Placental pericyte (primary cell): ENCODE measurements at places on chromosomes 1 and 21. TPM values are rescaled to one million over a fixed set of nuclear protein-coding genes. Genes with fewer than 3 reads are reported as not detected.

The SERINC2 gene
- 17.7 and 46.4 TPM in 2 replicates for total RNA-seq

The MAP3K7CL gene
- 15.1 and 26.6 TPM in 2 replicates for total RNA-seq

The TENT5C gene
- 1.5 and 7.4 TPM in 2 replicates for total RNA-seq

The GNAT2 gene
- total RNA-seq, result 0.44 TPM in 1 of 2 replicates, not detected in the other

The LIN28A gene
- not detected in 2 replicates for total RNA-seq

The DPH2 gene
- 32.2 and 43.4 TPM in 2 replicates for total RNA-seq

The MPL gene
- total RNA-seq, result 0.86 TPM in 1 of 2 replicates, not detected in the other

The OR13G1 gene
- not detected in 2 replicates for total RNA-seq

The EFHD2 gene
- 27.8 and 135 TPM in 2 replicates for total RNA-seq

The VSIG8 gene
- 0.22 and 0.43 TPM in 2 replicates for total RNA-seq

The MIXL1 gene
- total RNA-seq, result 0.44 TPM in 1 of 2 replicates, not detected in the other

The RCSD1 gene
- under 0.01 and 0.57 TPM in 2 replicates for total RNA-seq

The CYP4A22 gene
- total RNA-seq, result not detected in 2 replicates

The IFI44 gene
- 3.3 and 17.2 TPM in 2 replicates for total RNA-seq
